ENCODE measurements at places on chromosomes 1 and 21.

DNA sequence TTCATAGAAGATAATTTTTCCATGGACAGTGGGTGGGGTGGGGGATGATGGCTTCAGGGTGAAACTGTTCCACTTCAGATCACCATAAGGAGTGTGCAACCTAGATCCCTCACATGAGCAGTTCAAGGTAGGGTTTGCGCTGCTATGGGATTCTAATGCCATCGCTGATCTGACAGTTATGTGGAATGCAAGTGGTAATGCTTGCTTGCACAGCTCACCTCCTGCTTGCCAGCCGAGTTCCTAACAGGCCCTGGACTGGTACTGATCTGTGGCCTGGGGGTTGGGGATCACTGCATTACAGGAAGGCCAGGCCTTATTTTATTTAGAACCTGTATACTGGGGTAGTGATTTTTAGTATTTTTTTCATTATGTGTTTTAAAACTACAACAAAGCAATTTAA lies 22.0 kb downstream of the MAN1A2 start:
- DNase-seq, result no peak

DNA sequence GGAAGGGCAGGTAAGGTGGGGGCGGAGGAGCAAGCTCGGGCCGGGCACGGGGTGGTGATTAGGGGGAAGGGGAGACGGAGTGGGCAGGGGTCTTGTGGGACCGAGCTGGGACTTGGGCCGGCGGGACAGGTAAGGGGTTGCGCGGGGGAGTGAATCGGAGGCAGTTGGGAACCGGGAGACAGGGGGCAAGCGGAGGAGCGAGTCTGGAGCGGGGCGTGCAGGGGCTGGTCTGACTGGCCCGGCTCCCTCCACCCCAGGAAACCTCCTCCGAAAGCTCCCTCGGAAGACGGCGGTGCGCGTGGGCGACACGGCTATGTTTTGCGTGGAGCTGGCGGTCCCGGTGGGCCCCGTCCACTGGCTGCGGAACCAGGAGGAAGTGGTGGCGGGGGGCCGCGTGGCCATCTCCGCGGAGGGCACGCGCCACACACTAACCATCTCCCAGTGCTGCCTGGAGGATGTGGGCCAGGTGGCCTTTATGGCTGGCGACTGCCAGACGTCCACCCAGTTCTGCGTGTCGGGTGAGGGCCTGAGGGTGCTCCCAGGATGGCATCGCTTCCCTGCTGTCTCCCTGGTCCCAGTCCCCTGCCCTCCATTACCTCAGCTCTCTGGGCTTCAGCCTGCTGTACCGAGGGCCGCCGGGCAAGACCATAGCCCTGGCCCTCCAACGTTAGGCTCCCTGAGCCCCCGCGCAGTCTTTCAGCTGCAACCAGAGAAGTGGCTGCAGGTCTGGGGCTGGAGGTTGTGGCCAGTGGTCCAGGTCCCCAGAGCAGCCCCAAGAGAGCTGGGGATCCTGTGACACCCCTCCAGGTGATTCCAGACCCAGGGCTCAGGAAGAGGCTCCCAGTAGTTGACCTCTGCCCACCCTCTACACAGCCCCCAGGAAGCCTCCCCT lies 6.3 kb downstream of the OBSCN start:
- DNase-seq, result no peak

DNA sequence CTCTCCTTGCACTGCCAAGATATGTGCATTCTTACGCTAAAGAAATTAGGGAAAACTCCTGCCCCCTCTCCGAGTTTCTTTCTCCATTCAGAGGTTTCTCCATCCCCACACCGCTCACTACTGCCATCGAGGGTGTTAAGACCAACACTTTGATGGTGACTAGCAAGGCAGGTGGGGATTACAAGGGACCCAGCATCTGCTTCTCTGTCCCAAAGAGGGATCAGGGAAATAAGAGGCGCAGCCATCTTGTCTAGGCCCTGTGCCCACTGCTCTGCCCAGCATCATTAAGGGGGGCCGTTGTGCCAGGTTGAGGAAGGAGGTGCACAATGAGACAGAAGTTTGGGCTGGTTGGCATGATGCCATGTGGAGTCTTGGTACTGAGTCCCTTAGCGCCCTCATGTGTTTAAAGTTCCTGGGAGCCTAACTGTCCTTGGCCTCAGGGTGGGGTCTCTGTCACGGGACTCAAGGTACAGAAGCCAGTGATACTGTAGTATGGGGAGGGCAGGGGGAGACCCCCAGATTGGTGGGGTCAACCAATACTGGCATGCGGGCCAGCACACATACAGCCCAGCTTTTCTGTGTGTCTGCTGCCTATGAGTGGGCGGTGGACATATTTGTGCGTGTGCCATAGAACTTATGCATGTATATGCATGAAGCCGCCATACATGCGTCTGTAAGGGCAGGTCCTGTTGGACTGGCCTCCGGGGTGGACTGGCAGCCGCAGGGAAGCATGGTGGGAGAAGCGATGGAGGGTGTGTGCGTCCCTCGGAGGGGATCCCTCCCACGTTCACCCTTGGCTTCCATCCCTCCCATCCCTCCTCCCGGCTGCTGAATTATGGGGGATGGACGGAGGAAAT lies 5.5 kb downstream of the EFNA3 start:
- DNase-seq, result no peak

- DNase-seq, result no peak
Measured at GRCh38 chr1:110201157-110201825, 8.8 kb upstream of the KCNC4 start.

- peak; percentile 79 for DNase-seq
Measured at GRCh38 chr1:25549273-25550154, 6.1 kb downstream of the LDLRAP1 start.

DNA sequence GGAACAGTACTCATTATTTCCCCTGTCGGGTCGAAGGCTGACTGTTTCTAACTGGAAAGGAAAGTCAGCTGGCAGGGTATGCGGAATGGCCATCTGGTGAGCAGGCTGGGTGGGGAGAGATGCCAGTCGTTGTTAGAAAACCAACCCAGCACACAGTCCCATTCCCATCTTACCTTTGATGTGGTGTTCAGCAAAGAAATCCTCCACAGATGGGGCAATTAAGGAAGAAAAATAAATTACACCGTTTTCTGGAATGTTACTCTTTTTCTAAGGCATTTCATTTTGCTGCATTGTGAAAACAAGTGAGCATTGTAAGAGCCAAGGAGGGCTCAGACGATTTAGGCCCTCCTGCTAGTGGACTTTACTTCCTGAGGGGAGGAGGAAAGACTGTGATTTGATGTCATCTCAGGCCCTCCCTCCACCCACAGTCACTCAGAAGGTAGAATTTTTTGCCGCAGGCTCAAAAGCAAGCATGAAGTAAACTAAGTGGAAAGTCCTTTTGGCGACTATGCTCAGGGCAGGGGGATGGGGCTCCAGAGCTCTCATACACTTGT lies at the start of gene SLC16A4:
TSS of gene SLC16A4 (minus strand) at position 335 of the 554 bp plus-strand sequence. CDS start 1,703 bp downstream, outside the sequence.
- no peak for DNase-seq

DNA sequence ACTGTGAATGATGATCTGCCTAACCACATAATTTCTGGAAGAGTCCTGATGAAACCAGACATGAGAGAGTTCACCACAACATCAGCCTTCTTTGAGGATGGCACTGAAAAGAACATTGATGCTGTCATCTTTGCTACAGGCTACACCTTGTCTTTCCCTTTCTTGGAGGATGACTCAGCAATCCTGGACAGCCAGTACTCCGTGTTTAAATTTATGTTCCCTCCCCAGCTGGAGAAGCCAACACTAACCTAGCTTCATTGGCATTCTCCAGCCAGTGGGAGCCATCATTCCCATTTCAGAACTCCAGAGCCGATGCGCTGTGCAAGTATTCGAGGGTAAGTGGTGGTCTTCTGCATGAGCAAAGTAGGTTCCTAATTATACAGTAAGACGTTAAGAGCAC lies 164.1 kb upstream of the POGK start:
- no peak for DNase-seq

GRCh38 chr1:210252621-210253051 lies 20.0 kb downstream of the SERTAD4 start:
- no peak for DNase-seq

- no peak for DNase-seq
Measured at GRCh38 chr1:232123775-232124659, 497.4 kb downstream of the DISC1 start.

DNA sequence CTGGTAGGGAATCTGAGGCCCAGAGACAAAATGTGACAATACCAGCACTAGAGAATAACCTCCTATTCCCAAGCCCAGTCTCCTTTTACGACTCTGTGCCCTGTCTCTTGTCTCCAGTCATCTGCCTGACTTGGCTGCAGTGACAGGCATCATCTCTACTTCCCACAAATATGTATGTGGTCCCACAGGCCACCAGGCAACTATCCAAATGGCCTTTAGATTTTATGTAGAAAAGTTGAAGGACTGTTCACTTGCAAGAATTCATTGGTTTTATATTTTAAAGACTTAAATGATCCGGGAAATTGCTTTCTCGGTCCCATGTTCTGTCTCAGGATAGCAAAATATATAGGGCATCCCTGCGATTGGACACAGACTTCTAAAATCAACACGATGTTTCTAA lies 11.6 kb downstream of the KRTAP24-1 start:
- DNase-seq, result no peak

- DNase-seq, result no peak
Measured at GRCh38 chr1:236078993-236079392, 14.1 kb upstream of the NID1 start.

DNA sequence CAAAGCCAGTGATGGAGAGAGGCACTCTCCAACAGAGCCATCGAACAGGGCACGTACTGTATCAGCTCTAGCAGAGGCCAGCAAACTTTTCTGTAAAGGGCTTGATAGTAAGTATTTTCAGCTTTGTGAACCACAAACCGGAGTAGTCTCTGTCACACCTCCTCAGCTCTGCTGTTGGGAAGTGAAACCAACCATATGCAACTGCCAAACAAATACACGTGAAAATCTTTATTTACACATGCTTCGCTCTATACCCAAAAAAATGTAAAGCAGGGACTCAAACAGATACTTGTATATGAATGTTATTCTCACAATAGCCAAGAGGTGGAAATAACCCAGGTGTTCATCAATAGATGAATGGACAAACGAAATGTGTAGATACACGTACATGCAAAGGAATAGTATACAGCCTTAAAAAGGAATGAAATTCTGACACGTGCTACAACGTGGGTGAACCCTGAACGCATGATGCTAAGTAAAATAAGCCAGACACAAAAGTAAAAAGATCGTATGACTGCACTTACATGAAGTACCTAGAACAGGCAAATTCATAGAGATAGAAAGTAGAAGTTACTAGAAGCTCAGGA lies 39.0 kb downstream of the SETD4 start:
- no peak for DNase-seq

GRCh38 chr1:165537356-165538109 lies 6.3 kb upstream of the LRRC52 start:
- DNase-seq, result no peak

GRCh38 chr1:239810061-239810481 lies 281.6 kb upstream of the FMN2 start:
- no peak for DNase-seq

GRCh38 chr1:206716159-206716869 lies 31.6 kb downstream of the MAPKAPK2 start:
- no peak for DNase-seq

DNA sequence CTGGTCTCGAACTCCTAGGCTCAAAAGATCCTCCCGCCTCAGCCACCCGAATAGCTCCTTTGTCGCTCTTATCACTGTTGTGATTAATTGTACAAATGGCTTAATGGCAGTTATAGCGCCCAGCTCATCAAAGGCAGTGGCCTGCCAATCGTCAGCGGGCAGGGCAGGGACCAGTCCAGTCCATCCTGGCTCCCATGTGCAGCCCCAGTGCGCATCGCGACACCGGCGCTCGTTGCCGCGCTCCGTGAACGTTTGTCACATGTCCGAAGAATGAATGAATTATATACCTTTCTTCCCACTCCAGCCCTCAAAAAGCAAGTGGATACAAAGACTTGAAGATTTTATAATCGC lies 18.4 kb downstream of the MTX1 start:
- no peak for DNase-seq

- DNase-seq, result peak; percentile 72
Measured at GRCh38 chr1:200029035-200029821, 1.7 kb downstream of the NR5A2 start.

- DNase-seq, result no peak
Measured at GRCh38 chr1:246302711-246303317, 204.3 kb downstream of the SMYD3 start.

DNA sequence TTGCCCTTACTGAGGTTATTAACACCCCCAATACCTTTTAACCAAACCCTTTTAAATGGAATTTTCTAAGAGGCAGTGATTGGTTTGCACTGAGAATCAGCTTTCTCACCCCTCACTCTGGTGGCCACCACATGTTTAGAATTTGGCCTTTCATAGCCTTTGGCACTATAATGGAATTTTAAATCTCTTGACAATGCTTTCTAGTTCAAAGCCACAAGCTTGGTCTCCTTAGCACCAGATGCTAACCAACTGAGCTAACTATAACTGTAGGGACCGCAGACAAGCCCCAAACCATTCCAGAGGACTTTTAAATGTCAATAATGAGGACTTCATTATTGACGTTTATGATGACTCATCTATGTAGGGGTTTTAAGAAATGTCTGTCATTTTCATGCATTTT lies 238.7 kb upstream of the SNX7 start:
- no peak for DNase-seq

DNA sequence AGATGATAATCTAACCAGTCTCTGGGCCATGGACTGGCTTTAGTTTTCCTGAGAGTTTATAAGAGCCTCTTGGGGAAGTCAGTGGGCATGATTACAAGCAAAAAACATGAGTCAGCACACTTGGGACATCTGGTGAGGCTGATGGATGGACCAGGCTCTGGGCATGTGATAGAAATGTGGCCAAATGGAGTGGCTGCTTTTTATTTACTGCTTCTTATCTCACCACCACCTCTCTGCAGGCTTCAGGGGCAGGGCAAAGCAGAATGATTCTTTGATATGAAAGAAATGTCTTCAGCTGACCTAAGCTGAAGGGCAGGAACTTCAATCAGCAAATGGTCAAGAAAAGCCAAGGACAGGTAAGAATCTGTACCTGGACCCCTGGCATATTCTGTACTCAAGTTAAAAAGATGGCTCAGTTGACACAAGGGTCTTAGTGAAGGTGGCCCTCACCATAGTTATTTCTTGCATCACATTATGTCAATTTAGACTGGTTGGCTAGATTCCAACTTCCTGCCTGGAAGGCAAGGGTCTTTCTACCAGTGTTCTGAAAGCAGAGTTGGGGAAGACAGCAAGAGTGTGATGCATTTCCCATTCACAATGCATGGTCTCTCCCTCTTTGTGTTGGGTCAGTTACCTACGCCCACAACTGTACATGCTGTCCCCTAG lies 162.8 kb downstream of the FASLG start:
- DNase-seq, result no peak

DNA sequence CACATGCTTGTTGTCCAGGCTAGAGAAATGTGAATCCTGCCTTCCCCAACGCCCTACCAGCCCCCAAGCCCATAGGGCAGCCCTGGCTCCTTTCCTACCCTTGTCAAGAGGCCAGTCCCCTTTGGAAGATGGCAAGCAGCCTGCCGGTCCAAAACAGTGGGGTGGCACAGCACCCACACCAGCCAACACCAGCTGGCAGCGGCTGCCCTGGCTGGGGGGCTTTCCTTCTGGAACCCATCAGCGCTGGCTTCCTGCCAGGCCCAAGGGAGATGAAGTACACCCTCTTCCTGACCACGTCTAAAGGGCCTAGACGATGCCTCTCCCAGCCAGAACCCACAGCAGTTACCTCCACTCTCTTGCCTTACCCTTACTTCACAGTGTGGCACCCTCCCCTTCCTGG lies 24.2 kb downstream of the KCNN3 start:
- DNase-seq, result no peak
